ENCODE measurements at places on chromosomes 7 and 10. TPM values are rescaled to one million over a fixed set of nuclear protein-coding genes. Genes with fewer than 3 reads are reported as not detected.

The TACR2 gene
- 0.53 TPM for polyA plus RNA-seq

DNA sequence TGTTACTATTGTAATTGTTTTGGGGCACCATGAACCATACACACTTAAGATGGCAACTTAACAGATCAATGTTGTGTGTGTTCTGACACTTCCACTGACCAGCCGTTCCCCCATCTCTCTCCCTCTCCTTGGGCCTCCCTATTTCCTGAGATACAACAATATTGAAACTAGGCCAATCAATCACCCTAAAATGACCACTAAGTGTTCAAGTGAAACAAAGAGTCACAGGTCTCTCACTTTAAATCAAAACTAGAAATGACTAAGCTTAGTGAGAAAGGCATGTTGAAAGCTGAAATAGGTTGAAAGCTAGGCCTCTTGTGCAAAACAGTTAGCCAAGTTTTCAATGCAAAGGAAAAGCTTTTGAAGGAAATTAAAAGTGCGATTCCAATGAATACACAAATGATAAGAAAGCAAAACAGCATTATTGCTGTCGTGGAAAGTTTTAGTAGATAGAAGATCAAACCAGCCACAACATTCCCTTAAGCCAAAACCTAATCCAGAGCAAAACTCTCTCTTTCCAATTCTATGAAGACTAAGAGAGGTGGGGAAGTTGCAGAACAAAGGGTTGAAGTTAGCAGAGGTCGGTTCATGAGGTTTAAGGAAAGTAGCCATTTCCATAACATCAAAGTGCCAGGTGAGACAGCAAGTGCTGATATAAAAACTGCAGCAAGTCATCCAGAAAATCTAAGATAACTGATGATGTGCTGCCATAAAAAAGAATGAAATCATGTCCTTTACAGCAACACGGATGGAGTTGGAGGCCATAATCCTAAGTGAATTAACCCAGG lies 90.6 kb downstream of the MTPN start:
- DNase-seq, result no peak

DNA sequence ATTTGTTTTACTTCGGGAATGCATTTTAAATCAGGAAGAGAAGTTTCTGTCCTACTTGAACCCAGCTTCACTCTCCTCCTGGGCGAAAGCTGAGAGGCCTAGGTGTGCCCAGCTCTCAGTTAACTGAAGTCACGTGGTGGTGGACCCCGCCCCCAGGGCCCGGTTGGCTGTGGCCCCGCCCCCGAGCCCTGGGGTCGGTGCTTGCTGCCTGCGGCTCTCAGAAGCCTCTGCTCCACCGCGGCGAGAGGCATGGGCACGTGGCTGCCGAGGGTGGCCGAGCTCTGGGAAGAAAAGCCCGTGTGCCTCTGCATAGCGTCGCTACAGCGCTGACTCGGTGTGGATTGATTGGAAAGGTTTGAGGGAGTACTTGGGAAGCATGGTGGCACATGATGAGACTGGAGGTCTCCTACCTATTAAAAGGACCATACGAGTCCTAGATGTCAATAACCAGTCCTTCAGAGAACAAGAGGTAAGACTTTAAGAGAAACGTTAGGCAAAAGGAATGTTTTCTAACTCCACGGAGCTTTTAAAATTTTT lies 34.1 kb downstream of the NET1 start:
- peak; percentile 86 for DNase-seq

The CRTAC1 gene
- 2.4 TPM for polyA plus RNA-seq

The SPDYE2 gene
- 6.1 TPM for polyA plus RNA-seq

The KLF14 gene
- polyA plus RNA-seq, result 0.10 TPM

- peak; percentile 20 for DNase-seq
Observed at GRCh38 chr7:13262929-13263530, 575.6 kb downstream of the ARL4A start.

DNA sequence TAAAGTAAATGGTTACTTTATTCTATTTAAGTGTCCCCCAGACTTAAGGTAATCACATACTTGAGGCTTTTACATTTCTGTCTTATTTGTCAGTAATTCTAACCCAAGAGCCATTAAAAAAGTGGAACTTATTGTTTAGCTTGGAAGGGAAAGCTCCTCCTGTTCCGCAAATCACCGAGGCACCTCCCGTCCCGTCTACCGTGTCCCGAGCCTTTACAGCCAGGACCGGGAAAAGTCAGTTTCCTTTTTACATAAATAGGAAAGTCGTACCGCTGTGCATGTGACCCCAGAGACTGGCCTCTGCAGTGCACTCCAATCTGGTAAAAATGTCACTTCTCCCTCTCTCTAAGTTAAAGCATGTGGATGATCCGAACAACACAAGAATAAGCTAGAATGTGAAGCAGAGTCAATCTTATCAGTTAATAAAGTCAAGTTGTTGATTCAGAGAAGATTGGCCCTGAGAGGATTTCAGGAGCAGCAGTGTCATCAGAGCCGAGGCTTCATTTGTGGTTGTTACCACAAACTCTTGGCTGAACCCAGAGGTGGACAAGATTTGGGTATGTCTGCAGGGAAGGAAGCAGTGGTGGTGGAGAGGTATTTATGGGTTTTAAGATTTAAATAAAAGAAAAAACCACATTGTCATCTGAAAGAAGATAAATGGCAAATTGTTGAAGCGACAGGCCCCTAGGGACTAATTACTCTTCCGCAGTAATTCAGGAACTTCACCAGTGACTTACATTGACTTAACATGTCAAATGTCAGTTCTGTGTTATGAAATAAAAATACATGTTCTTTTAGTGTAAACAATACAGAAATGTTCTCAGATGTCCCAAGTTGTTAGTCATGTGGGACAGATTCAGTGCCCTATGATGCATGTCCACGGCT lies 316.6 kb upstream of the ZNF32 start:
- DNase-seq, result no peak

The TUBAL3 gene
- not detected for polyA plus RNA-seq

DNA sequence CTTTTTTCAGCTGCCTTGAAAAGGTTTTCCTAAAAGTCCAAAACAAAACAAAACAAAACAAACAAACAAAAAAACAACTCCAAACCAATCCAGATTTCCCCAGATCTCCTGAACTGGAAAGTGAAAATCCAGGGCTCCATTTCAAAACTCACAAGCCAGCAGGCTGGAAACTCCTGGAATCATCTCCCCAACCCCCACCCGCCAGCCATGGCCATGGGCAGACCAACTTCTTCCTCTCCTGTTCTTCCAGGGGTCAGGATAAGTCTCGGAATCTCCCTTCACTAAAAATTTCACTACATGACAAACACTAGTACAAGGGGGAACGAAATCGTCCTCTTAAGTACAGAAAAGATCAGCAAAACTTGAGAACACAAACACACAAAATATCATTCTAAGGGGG lies 40.4 kb downstream of the GNA12 start:
- no peak for DNase-seq

DNA sequence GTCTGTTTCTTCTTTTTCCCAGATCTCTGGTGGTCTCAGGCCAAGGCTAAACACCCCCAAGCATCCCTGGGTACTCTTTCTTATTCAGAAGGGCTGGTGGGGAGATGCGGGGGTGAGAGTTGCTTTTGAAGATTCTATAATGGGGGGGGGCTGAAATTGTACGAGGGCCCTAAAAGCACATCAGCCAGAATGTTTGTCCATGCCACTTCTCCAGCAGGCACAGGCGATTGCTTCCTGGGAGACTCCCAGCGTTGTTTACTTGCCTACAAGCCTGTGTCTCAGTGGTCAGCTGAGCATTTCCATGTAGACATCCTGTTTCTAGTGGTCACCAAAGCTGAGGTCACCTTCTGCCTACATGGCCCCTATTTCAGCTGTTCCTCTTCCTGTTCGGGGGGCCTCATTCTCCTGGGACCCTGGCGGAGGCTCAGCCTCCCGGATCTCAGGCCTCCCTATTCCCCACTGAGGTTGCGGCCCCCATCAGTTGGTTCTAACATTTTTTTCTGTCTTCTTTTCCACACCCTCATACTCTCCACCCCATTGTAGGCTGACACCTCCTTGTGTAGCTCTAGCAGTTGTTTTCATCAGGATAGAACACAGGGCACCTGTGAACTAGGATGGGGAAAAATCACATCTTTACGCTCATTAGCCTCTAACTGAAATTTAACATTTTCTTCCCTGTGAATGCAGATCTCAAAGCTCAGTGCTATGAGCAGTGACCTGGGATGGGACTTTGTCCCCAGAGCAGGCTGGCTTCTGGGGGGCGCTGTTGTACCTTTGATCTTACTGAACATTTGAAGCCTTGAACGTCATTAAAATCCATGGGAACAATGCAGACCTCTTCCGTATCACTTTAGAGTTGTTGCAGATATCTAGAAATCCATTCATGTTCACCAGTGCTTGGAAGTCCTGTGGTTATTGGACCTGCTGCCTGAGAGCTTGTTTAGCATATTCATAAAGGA lies 286.5 kb downstream of the GLRX3 start:
- DNase-seq, result no peak

DNA sequence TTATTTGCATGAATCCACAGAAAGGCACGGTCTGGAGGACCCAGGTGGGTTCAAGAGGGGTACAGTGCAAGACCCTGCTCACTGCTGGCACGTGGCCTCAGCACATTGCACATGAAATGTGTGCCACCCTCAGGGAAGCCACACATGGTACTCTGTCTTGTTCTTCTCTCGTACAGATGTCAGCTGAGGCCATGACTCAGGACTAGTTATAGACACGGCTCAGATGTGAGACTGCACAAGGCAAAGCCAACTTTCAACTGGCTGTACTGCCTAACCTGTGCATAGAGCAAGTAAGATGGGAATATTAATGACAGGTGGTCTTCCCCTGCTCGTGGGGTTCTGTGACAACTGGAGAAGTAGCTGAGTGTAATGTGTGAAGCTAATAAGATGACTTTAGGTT lies 249.4 kb upstream of the CTBP2 start:
- DNase-seq, result no peak

- no peak for DNase-seq
Observed at GRCh38 chr7:85407391-85407790, 220.5 kb upstream of the SEMA3D start.

DNA sequence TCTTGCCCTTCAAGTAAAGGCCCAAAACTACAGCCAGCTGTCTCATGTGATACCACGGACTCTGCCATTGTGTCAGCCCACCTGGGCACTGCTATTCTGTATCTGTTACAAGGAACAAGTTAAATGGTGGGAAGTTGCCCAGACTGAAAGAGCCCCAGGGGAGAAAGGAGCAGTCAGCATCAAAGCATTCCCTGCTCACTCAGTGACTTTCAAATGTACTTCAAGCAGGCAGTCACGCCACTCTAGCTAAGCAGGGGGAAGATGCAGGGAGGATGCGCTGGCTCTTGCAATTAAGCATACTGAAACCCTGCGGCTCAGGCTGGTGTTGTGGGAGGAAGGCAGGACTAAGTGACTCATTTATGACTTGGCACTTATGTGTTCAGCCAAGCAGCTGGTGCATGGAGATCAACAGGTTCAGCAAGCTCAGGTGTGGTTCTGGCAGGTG lies 1249.6 kb downstream of the TYW1 start:
- DNase-seq, result no peak

GRCh38 chr10:69861251-69862240 lies 59.8 kb downstream of the COL13A1 start:
- DNase-seq, result no peak

Measured in right lung (tissue), 10 donors.